Activated T-cell treated with anti-CD3 and anti-CD28 coated beads, Interleukin-2, amount 50 U/mL, for 72 hours (primary cell): ENCODE measurements at places on chromosomes 3 and 15. TPM values are rescaled to one million over a fixed set of nuclear protein-coding genes. Genes with fewer than 3 reads are reported as not detected.

CCNB2 gene
- total RNA-seq, result 77.8 TPM

DNA sequence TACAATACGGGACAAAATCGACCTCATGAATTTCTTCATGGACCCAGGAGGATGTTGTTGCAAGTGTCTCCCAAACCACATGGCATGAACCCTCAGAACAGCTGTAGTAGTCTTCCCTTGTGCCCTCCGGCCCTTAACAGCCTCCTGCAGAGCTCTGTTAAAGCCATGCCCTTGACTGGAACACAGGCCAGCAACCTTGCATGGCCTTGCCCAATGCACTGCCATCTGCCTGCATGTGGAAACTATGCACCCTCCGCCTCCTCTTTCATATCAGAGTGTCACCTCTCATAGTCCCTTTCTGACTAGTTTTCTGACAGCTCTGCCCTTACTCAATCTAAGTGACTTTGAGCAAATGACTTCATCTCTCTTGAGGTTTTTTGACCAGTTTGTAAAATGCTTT, 39.4 kb upstream of the TRIM71 start:
- H3K27ac ChIP-seq, result no peak overlapping the region
- H3K4me1 ChIP-seq, result peaks cover 16% of the 10 kb centered on the region
- H3K36me3 ChIP-seq, result peaks cover 8% of the 10 kb centered on the region
- H3K4me3 ChIP-seq, result no peak overlapping the region

KNL1 gene
- total RNA-seq, result 34.1 TPM

GRCh38 chr3:170721563-170721962, 135.7 kb upstream of the SLC7A14 start:
- H3K4me3 ChIP-seq, result no peak overlapping the region
- peaks cover 40% of the 10 kb centered on the region for H3K27me3 ChIP-seq
- no peaks in the 10 kb centered on the region for H3K4me1 ChIP-seq
